ENCODE measurements at places on chromosomes 1 and 21. TPM values are rescaled to one million over a fixed set of nuclear protein-coding genes. Genes with fewer than 3 reads are reported as not detected.

DNA sequence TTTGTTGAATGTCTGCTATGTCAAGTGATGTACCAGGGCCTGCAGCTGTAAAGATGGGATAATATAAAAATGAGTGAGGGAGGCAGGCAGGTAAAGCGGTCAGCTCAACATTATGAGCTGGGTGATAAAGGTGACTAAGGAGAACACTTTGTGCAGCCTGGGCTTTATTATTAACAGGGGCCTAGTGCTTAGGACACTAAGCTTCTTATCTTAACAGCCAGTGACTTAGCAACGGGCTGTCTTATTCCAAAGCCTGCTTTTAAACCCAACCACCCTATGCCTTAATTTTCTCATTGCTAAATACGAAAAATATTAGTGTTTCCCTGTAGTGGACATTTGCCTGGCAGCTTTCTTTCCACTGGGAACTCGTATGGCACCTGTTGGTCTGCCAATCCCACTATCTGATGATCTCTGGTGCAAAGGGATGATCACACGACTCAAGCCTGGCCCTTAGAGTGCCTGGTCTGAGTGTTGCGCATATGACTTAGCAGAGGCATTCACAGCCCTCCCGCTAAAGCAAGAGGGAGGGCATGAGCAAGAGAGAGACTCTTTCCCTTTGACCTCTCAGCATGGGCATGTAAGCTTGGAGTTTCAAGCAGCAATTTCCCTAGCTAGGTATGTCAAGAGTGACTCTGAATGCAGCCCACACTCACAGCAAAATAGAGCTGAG is 98.6 kb upstream of the PAPPA2 start:
- H3K27ac ChIP-seq, result no peak overlapping the region
- DNase-seq, result no peak
- peaks cover 4% of the 10 kb centered on the region for H3K27me3 ChIP-seq
- H3K36me3 ChIP-seq, result no peaks in the 10 kb centered on the region
- no peak overlapping the region for H3K4me3 ChIP-seq

DNA sequence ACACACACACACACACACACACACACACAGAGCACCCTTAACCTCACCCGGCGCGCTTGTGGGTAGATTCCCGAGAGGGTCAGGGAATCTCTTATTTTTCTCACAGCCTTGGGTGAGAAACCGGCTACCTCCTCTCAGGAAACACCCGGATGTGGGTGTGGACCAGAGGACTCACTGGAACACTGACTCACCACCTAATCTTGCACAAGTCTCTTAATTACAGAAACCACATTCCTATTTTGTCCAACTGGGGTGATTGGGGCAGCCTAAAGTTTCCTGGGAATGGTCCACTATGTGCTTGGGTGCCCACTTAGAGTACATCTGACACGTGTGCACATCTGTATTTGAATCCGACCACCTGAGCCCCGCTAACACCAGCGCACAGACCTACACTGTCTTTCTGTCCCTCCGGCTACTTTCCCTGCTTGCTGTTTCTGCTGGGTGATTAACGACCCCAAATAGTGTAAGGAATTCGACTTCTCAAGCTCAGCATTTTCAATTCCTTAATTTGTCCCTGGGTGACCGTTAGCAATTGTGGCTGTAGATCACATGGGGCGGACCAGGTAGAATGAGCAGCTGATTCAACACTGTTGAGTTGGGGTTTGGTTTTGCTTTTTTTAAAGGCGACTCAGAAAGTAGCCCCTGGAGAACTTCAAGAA is 14.0 kb upstream of the TBX15 start:
- no peak overlapping the region for H3K27ac ChIP-seq
- no peaks in the 10 kb centered on the region for H3K36me3 ChIP-seq
- H3K4me3 ChIP-seq, result no peak overlapping the region
- H3K4me1 ChIP-seq, result peaks cover 27% of the 10 kb centered on the region
- no peak for DNase-seq

DNA sequence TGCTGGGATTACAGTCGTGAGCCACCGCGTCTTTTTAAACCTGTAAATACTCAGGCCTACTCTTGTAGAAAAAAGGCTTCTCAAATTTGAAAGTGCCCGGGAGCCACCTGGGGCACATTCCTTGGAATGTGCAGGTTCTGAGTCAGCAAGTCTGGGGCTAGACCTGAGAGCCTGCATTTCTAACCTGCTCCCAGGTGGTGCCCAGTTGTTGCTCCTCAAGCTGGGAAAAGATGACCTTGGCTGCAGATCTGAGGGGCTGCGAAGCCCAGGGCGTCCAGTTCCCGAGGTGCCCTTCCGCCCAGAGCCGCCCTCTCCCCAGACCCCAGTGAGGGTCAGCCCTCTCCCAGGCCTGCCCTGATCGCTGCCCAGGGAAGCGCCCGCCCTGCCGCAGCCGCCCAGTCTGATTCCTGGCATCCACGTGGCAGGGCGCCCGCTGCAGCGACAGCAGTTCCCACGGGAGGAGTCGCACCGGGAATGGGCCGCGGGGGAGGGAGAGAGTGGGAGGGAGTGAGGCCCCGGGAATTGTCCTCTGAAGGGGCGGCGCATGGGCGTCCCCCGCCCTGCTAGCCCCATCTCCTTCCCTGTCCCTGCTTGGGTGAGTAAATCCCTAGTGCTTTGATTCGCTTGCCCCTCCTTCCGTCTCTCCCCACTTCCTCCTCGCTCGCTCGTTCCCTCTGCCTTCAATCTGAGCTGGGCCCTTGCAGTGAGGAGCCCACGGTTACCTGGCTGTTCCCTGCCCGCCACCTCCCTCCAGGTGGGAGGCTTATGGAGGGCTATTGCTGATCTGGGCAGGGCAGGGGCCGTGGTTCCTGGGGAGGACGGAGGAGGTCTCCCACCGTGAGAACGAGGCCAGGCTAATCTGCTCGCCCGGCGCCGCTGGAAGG is 18.8 kb upstream of the TENT5B start:
- peaks cover 15% of the 10 kb centered on the region for H3K4me1 ChIP-seq
- peak; percentile 79 for DNase-seq
- H3K36me3 ChIP-seq, result no peaks in the 10 kb centered on the region

- H3K4me1 ChIP-seq, result peaks cover 61% of the 10 kb centered on the region
- peaks cover 30% of the 10 kb centered on the region for H3K36me3 ChIP-seq
- H3K27ac ChIP-seq, result peak within 1 kb of the TSS; percentile 92
Measured at GRCh38 chr1:2556277-2556677, at the start of gene TNFRSF14. Gene TNFRSF14 (plus strand): TSS chr1:2556371. CDS start chr1:2556665, 294 bp downstream.

DNA sequence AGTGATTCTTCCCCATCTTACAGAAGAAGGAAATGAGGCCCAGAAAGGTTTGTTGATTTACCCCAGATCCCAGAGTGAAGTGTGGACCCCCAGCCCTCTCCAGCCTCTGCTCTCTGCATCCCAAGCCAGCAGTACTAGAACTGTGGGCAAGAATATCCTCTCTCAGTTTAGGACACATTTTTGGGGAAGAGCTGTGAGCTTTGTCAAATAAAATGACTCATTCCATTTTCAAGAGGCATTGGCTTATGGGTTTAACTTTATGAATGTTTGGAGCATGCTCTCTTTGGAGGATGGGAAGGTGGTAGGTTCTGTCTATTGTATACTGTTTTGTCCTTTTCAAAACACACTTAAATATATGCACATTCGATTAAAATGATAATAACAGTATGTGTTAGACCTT is 70.6 kb upstream of the CNTN2 start:
- H3K4me3 ChIP-seq, result no peak overlapping the region
- peaks cover 18% of the 10 kb centered on the region for H3K27me3 ChIP-seq
- DNase-seq, result no peak

The CCDC181 gene
- 1.5 TPM for total RNA-seq

The COP1 gene
- 22.6 TPM for total RNA-seq
